ENCODE measurements at places on chromosomes 16 and 17.

- no peak for DNase-seq
Observed at GRCh38 chr17:32971171-32971570, 20.5 kb upstream of the SPACA3 start.

GRCh38 chr17:79707931-79708891, 22.5 kb upstream of the ENPP7 start:
- peak; percentile 14 for DNase-seq

GRCh38 chr17:78706271-78706915, 75.7 kb downstream of the CYTH1 start:
- no peak for DNase-seq

DNA sequence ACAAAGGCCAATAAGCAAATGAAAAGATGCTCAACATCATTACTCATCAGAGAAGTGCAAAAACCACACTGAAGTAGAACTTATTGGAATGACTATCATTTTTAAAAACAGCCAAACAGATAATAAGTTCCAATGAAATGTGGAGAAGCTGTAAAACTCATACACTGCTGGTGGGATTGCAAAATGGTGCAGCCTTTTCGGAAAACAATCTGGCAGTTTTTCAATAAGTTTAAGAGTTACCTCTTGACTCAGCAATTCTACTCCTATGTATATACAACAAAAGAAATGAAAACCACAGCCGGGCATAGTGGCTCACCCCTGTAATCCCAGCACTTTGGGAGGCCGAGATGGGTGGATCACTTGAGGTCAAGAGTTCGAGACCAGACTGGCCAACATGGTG, 49.3 kb downstream of the AKAP10 start:
- DNase-seq, result no peak

GRCh38 chr17:17088086-17088485, 45.8 kb downstream of the MPRIP start:
- no peak for DNase-seq

DNA sequence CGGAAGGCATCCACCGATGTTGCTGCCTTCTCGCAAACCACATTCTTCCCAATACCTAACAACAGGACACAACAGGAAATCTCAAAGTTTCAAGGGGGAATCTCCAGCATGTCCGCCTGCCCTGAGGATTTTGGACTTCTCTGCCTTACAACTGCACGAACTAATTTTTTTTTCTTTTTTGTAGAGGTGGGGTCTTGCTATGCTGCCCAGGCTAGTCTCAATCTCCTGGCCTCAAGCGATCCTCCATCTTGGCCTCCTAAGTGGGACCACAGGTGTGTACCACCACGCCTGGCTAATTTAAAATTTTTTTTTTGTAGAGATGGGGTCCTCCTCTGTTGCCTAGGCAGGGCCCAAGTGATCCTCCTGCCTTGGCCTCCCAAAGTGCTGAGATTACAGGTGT, 9.4 kb downstream of the C16orf86 start:
- no peak for DNase-seq

DNA sequence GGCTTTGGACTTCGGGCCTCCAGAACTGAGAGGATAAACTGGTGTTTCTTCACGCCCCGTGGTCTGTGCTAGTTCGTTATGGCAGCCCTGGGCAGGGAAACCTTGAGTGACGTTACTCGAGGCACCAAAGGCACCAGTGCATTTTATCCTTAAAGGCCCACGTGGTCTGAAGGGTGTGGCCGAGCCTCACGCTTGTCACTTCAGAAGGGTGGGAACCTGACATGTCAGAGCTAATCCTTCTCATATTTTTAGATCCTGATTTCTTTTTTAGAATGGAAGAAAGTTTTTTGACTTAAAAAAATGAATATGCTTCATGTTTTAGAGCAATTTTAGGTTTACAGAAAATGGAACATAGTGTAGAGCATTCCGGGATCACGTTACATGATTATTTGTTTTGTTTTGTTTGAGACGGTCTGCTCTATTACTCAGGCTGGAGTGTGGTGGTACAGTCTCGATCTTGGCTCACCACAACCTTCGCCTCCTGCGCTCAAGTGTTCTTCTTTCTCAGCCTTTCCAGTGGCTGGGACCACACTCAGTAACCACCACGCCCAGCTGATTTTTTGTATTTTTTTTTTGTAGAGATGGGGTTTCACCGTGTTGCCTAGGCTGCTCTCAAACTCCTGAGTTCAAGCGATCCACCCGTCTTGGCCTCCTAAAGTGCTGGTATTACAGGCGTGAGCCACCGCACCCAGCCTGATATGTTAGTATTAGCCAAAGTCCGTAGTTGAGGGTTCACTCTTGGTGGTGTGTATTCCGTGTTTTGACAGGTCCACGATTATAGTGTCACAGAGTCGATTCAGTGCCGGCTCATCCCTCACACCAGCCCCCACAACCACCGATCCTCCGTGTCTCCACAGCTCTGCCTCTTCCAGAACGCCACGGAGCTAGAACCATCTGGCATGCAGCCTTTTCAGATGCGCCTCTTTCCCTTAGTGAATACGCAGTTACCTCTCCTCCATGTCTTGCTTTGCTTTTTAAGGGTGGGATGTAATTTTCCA, 47.9 kb downstream of the RAB11FIP3 start:
- no peak for DNase-seq

- peak; percentile 1 for DNase-seq
Observed at GRCh38 chr16:12228602-12229499, 252.3 kb downstream of the SNX29 start.

DNA sequence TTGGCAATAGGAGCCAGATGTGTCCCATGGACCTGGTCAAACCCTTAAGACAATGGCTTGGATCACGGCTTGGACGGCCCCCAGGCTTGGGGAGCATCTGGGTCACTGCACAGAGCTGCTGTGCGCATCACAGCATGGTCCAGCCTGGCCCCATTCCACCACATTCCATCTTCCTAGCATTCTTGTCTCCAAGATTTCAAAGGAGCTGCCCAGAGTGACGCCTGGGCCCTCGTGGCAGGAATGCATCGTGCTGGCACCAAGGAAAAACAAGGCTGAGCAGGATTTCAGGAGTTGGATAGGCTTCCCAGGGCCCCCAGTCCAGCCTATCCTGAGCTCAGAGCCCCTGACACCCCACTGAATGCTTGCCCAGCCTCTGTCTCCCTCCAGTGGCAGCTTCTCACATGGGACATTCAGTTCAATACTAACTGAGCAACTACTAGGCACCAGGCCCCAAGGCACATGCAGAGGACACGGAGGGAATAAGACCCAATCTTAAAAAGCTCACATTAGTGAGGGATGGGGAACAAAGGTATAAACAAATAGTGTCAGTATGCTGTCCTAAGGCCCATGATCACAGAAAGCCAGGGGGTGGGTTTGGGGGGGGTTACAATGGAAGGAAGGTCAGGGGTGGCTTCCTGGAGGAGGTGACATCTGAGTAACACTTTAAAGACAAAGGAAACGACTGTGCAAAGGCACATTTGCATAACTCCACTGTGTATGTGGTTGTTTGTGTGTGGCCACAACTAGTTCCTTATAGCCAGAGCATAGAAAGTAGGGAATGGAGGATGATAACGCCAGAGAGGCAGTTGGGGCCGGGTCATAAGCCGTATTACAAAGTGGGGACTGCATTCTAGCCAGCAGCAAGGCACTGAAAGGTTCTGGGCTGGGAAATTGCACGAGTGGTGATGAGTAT, 34.1 kb downstream of the TK2 start:
- peak; percentile 83 for DNase-seq

- peak; percentile 35 for DNase-seq
Observed at GRCh38 chr17:34399725-34400124, 36.7 kb upstream of the CCL1 start.

GRCh38 chr17:794876-795275, 12.7 kb downstream of the MRM3 start:
- no peak for DNase-seq

DNA sequence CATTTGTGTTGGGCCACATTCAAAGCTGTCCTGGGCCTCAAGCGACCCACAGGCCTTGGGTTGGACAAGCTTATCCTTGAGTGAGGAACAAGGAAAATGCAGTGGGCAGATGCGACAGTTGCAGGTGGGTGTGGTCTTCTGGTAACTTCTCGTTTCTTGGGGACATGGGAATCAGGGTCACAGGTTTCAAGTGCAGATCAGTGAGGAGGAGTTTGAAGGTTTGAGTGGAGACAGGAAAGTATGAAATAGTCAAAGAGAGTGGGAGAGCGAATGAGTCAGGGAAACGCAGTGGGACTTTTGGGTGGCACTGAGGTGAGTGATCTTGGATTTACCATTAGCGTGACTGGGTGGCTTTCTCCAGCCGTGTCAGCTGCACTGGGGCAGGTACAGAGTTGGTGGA, 15.4 kb upstream of the CCL22 start:
- DNase-seq, result peak; percentile 47

- DNase-seq, result no peak
Observed at GRCh38 chr16:88856122-88856827, 472 bp downstream of the GALNS start.

GRCh38 chr17:74392848-74393247, 25.5 kb downstream of the GPR142 start:
- DNase-seq, result no peak

Measured in HL-60 (cell line).